ENCODE measurements at places on chromosomes 5 and 9. TPM values are rescaled to one million over a fixed set of nuclear protein-coding genes. Genes with fewer than 3 reads are reported as not detected.

Gene HACD4
- total RNA-seq = not detected

Gene SLC36A1
- 7.4 TPM for total RNA-seq

Gene TMEM167A
- total RNA-seq = 108 TPM

Gene CTXN3
- total RNA-seq = not detected

Gene SLC27A6
- 7.9 TPM for total RNA-seq

Gene OR1J4
- total RNA-seq = not detected

Gene ANAPC2
- total RNA-seq = 75.5 TPM

Gene MYMK
- not detected for total RNA-seq

DNA sequence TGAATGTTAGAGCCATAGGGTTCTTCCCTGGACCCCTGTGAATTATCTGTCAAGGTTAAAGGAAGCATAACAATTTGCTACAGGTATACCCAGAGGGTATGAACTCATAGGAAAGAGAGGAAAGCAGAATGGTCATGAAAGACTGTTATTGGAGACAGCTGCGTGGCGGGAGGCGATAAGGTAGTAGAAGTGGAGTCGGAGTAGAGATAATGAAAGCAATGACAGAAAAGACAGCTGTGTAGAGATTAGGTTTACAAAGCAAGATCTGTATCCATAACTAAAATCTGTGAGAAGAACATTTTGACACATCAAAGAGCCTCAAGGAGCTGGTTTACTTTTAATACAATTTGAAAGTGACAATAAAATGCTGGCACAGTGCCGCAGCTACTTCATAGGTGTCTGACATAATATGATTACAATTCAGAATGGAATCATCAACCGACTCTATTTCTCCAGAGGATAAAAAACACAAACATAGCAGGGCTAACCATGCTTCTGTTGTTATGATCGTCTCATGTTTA lies 603.9 kb downstream of the CDH12 start:
- DNase-seq = no peak

- peak; percentile 46 for DNase-seq
Observed at GRCh38 chr9:32738501-32739172, 44.7 kb upstream of the TMEM215 start.

DNA sequence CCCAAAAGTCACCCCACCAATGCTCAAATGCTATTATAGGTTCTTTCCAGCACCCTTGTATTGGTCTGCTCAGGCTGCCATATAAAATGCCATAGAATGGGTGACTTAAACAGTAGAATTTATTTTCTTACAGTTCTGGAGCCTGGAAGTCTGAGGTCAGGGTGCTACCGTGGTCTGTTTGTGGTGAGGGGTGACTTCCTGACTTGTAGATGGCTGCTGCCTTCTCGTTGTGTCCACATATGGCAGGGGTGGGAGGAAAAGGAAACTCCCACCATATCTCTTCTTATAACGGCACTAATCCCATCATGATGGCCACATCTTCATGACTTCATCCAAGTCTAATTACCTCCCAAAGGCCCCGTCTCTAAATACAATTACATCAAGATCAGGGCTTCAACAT lies 257.8 kb upstream of the TARS1 start:
- no peak for DNase-seq

- no peak for DNase-seq
Observed at GRCh38 chr9:14089051-14089803, 224.7 kb downstream of the NFIB start.

- DNase-seq = no peak
Observed at GRCh38 chr9:71636143-71636839, 132.0 kb downstream of the CEMIP2 start.

DNA sequence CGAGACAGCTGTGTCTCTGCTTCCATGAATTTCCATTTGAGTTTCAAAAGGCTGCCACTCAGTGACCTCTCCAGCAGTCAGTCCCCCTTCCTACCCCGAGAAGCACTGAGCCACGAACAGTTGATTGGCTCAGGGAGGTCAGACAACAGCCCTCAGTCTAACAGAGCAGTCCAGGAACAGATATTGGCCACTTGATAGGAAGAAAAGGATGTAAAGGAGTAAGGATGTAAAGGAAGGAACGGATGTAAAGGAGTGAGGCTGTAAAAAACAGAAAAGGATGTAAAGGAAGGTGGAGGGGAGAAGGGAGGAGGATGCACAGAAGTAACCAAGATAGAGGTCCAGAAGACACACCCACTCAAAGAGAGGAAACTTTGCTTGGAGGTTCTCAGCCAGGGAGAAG lies 3.2 kb upstream of the NR4A3 start:
- no peak for DNase-seq

DNA sequence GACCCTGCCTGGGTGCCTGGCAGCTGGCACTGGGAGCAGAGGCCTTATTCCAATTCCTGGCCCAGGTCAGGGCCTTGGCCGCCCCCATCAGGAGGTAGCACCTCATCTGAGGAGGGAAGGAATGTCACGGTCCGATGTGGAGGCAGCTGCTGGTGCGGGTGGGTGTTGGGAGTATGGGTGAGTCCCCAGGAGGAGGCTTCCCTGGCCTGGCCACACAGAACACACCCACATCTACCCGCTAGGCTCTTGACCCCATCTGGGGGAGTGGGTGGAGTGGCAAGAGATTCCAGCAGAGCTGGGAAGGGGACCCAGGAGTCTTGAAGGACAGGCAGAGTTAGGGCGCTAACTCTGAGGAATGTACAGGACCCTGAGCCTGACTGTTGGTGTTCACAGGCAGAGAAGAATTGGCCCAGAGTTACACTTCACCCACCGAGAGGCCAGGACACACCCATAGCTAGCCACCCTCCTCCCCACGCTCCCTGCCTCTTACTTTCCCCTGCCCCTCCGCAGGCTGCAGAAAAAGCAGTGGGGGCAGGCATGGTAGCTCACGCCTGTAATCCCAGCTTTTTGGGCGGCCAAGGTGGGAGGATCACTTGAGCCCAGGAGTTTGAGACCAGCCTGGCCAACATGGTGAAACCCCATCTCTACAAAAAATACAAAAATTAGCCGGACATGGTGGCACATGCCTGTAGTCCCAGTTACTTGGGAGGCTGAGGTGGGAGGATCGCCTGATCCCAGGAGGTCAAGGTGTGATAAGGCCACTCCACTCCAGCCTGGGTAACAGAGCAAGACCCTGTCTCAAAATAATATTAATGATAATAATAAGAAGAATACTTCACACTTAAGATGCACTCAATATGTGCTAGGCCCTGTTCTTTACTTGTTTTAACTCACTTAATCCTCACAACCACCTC lies 6.0 kb downstream of the OLFML2A start:
- DNase-seq = no peak

DNA sequence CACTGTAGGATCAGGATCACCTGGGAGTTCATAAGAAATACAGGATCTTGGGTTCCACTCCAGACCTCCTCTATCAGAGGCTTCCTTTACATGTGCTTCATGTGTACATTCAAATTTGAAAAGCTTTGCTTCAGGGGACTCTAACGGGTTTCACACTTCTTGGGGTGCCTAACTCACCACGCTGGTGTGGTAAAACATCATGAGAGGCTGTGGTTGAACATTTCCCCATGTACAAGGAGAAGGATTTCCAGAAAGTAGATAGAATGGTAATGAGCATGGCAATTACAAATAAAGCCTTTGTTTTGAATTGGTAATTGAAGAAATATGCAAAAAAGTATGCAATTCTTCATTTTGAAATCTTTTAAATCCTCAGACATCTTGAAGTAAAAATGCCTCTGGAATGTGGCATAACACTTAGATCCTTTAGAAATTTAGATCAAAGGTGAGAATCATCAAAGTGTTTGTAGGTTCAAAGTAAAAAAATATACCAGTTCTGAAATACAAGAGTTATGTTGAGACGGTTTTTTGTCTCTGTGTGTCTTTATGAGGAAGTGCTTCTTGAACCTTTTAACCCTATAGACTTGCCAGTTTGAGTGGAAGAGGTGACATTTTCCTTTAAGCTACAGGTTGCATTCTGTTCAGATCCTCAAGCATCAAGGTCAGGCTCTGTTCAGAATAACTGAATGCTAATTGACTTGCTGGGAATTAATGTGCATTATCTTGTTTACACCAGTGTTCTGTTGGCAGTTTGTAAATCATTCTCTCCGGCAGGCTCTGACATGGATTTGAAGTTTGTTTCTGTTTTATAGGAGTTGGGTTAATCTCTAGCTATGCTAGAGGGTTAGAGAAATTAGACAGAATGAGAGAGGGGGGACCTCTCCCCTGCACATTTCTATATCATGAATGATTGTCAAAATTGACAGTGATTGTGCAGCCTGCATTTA lies 415.3 kb downstream of the MAN2A1 start:
- no peak for DNase-seq

DNA sequence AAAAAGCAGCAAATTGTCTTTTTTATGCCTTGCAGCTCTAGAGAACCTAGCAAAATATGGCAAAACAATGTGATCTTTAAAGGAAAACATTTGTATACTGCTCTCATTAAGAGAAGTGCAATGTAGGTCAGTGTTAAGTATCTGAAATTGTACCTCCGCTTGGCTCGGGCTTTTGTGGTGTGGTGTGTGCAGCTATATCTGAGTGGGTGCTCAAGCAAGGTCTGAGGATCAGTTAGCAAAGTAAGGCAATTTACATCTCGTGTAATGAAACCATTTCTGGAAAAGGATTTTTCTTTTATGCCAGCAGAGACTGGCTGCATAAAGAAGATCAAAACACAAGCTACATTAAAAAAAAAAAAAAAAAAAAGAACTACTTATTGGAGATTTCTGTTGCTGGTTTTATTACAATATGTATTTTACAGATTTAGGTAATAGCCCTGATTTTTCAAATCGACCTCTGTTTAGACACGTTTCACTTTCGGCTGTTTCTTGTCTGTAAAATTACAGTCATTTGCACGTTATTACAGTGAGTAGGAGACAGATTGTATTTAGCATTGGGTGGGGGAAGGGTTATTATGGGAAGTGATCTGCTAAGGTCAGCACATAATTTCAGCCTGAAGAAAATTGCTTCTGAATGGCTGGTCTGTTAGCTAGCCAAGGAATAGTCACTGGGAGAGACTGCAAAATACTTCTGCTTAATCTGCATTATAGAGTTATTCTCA lies 7.9 kb upstream of the ZNF608 start:
- no peak for DNase-seq

- DNase-seq = no peak
Observed at GRCh38 chr9:78286946-78287388, 10.0 kb upstream of the PSAT1 start.

DNA sequence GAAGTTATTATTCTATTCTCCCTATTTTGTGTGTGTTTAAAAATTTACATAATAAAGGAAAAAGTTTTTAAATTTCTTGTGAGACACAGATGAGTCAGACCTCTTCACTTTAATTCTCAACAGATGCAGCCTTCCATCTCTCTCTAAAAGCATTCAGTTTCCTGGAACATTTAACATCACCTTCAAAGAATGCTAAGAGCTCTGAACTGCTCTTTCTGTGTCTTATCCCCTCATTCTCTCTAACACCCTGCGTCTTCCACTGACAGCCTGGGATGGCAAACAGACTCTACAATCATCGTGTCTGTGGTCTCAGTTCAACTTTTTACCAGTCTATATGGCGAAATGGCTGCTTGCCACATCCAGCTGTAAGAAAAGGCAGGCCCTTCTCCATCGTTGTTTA lies 173.0 kb downstream of the HINT1 start:
- no peak for DNase-seq

DNA sequence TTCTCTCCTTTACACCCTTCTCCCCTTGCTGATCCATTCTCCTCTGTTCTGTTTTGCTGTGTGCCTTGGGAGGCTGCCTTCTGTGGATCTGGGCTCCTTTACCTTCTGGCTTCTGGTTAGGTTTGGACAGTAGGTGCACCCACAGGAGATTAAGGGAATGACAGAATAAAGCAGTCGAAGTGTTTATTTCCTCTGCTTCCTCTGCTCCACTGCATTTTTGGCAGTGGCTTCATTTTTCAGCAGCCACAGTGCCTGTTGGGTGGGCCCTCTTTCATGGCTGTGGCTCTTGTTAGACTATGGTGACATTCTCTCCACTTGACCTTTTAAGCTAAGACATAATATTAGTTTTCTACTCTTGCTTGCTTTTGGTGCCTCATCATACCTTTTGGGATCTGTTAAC lies 144.1 kb downstream of the CCDC171 start:
- no peak for DNase-seq

GRCh38 chr5:171840711-171841522 lies 55.3 kb downstream of the SMIM23 start:
- no peak for DNase-seq

GRCh38 chr5:74452856-74453255 lies 187.7 kb downstream of the ENC1 start:
- DNase-seq = no peak

- no peak for DNase-seq
Observed at GRCh38 chr9:130606887-130607600, 27.7 kb downstream of the FUBP3 start.

- no peak for DNase-seq
Observed at GRCh38 chr5:144778561-144778960, 607.9 kb downstream of the KCTD16 start.

DNA sequence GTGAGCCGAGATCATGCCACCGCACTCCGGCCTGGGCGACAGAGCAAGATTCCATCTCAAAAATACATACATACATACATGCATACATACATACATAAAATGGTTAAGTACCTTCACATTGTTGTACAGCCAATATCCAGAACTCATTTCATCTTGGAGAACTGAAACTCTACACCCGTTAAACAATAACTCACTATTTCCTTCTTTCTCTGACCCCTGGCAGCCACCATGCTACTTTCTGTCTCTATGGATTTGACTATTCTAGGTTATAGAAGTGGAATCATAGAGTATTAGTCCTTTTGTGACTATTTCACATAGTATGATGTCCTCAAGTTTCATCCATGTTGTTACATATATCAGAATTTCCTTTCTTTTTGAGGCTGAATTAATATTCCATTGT lies 9.6 kb upstream of the KIF27 start:
- DNase-seq = no peak

- DNase-seq = no peak
Observed at GRCh38 chr5:83219495-83219894, 142.1 kb downstream of the XRCC4 start.

DNA sequence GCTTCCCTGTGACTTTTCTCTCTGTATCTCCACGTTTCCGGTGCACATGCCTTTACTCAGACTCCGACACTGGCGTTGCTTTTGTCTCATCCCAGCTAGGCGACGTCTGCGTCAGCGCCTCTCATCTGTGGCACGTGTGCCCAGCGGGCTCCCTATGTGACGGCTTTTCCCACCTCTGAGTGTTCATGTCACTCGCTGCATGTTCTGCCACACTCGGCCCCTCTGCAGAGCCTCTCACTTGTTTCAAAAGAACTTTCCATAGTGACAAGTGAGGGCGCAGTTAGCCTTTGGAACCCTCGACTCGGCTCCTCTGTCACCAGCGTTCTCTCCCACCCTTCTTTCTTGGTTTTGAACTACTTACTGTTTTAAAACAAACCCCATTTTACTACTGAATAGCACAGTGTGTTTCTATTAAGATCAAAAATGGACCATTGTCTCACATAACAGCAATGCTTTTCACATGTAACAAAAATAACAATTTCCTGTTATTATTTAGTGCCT lies 113.4 kb upstream of the CACNA1B start:
- no peak for DNase-seq

- no peak for DNase-seq
Observed at GRCh38 chr9:112069318-112070169, 105.6 kb downstream of the SUSD1 start.
